ENCODE measurements at places on chromosomes 3 and 15. TPM values are rescaled to one million over a fixed set of nuclear protein-coding genes. Genes with fewer than 3 reads are reported as not detected.

The FES gene
- total RNA-seq: 0.61 TPM

The USF3 gene
- total RNA-seq: 2.5 TPM

The ARPP21 gene
- 0.02 TPM for total RNA-seq

The GSK3B gene
- 26.8 TPM for total RNA-seq

The CAPN7 gene
- total RNA-seq: 26.7 TPM

The GPR15 gene
- total RNA-seq: not detected

Data from A549 treated with dexamethasone at 1 μM for 4 hours (cell line).